Stimulated activated CD8-positive, alpha-beta memory T cell treated with anti-CD3 and anti-CD28 coated beads, Interleukin-4, amount 100 ng/mL, for 1 hour (primary cell): ENCODE measurements at places on chromosomes 11 and 22.

DNA sequence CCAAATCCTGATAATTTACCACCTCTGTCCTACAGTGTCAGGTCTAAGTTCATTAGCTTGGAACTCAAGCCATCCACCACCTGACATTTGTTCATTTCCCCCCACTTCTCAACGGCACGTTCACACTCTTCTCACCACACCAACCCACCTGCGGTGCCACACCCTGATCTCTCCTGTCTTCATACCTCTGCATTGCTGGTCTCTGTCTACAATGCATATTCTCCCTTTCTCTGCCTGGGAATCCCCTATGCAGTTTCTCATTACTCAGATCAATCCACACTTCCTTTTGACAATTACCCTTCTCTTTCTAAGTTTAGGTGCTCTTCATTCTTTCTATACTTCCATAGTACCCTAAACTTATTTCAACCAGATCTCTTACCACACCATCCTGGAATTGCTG lies 20.4 kb upstream of the EMSY start:
- DNase-seq: no peak

DNA sequence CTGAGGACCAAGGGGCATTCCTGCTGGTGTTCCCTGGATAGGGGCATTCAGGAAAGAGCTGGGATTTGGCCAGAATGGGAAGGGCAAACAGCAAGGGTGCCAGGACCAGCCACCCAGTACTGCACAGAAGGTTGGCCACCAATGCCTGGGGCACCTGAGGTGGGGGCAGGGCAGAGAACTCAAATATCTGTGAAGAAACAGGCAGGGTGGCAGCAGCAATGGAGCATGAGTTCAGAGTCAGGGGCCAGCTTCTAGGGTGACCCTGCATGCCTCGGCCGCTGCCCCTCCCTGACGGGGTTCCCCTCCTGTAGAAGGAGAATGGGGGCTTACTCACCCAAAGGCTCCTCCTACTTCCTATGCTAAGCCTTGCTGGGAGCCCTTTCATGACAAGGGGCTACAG lies 79.3 kb upstream of the SHANK2 start:
- no peak for DNase-seq

GRCh38 chr11:69879729-69880005 lies 60.5 kb upstream of the FGF3 start:
- no peak for DNase-seq

DNA sequence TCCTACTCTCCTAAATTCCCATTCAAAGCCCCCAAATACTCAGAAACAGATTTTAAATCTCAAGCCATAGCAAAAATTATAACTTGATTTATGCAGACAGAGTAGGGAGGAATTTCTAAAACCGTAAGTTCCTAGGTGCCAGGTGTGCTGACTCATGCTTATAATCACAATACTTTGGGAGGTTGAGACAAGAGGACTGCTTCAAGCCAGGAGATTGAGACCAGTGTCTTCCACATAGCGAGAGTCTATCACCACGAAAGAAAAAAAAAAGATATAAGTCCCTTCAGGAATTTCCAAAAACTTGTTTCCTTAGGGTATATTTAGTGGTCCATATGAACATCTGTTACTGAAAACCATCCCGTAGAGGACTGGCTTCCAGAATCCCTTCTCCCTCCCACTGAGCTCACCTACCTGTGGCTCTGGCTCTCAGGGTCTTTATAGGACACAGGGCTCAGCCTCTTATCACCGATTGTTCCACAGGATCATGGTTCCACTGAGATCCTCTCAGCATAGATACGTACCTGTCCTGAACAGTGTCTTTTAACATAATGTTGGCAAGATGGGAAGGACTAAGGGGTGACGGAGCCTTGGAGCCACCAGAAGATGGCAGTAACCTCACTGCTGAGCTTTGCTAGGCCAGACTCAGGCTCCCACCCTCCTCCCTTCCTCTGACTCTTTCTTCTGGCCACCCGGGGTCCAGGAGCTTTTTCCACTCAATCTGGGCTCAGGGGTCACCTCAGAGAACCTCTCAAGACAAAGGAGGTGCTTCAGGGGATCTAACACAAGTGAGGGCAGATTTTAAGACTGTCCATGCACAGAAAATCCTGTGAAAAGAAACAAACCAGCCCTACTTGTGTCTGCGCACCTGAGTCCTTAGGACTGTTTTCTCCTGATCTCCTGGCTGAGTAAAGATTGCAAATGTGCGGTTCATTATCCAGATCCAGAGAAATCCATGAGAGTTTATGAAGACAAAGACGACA lies 117.5 kb upstream of the TOP3B start:
- DNase-seq: no peak

GRCh38 chr11:124898711-124899110 lies 1.0 kb upstream of the ROBO4 start:
- DNase-seq: no peak

DNA sequence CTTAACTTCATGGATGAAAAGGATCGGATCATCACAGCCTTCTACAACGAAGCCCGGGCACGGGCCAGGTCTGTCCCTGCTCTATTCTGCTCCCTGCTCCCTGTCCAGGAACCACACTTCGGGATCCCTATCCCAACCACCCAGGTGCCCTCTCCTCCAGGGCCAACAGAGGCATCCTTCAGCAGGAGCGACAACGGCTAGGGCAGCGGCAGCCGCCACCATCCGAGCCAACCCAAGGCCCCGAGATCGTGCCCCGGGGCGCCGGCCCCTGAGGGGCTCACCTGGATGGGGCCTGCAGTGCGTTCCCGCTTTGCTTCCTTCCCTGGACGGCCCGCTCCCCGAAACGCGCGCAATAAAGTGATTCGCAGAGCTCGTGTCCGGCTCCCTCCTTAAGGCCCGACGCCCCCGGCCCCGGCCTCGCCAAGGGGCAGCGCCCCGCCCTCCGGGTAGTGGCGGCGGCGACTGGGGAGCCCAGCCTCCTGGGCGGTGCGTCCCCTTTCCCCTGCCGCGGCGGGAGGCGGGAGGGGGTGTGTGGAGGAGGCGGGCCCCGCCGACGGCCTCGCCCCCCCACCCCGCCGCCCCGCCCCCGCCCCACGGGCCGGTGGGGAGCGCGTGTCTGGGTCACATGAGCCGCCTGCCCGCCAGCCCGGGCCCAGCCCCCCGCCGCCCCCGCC lies at the start of gene VEGFB:
Gene VEGFB, plus strand, starts transcription at position 672 of the 674 bp plus-strand sequence. CDS start 250 bp downstream, outside the sequence.
- DNase-seq: no peak

- DNase-seq: no peak
These were observed 38.6 kb downstream of the GGTLC2 start for GRCh38 chr22:22682807-22683667.
